ENCODE measurements at places on chromosomes 11 and 22.

DNA sequence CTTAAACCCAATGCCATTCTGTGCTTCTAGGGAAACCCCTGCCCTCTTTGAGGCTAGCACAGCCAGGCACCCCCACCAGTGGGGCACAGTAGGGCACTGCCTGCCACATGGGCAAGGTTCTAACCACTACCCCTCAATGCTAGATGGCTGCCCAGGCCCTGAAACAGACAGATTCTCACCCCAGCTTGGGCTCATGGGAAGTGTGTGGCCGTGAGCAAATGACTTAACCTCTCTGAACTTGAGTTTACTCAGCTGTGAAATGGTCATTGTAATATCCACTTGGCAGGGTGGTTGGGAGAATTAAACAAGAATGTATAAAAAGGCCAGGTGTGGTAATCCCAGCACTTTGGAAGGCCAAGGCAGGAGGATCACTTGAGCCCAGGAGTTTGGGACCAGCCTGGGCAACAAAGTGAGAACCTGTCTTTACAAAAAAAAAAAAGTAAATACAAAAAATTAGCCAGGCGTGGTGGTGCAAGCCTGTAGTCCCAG, 22.4 kb downstream of the C22orf23 start:
- no peak for DNase-seq

DNA sequence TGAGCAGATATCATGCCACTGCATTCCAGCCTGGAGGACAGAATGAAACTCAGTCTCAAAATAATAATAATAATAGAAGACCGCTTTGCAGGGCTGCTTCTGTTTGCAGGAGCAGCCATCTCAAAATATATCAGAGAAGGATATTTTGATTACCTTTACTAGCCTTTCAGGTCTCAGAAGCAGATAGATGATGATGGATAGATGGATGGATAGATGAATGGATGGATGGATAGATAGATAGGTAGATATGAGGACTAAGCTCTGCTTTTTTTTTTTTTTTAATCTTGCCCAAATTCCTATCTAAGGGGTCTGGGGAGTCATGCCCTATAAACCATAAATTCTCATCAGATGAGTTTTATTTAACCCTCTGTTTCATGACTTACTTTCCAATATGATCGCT, 18.5 kb downstream of the APOBEC3H start:
- no peak for DNase-seq

GRCh38 chr11:117826190-117826570, 1.6 kb upstream of the FXYD2 start:
- DNase-seq = no peak

- DNase-seq = no peak
Observed at GRCh38 chr22:41070665-41071331, 21.6 kb upstream of the EP300 start.

DNA sequence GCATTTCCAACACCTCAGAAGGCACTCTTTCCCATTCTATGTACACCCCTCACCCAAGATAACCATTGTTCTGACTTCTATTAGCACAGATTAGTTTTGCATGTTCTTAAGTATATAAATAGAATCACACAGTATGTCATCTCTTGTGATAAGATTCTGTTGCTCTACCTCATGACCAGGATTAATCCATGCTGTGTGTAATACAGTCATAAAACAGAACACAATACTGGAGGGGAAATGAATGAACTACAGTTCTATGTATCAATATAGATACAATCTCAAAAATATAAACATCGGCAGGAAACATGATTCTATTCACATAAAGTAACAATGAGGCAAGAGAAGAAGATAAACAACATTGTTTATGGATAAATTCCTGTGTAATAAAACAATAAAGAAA, 151.5 kb downstream of the ATG16L2 start:
- DNase-seq = no peak

GRCh38 chr22:17407643-17408042, 38.4 kb downstream of the CECR2 start:
- no peak for DNase-seq

DNA sequence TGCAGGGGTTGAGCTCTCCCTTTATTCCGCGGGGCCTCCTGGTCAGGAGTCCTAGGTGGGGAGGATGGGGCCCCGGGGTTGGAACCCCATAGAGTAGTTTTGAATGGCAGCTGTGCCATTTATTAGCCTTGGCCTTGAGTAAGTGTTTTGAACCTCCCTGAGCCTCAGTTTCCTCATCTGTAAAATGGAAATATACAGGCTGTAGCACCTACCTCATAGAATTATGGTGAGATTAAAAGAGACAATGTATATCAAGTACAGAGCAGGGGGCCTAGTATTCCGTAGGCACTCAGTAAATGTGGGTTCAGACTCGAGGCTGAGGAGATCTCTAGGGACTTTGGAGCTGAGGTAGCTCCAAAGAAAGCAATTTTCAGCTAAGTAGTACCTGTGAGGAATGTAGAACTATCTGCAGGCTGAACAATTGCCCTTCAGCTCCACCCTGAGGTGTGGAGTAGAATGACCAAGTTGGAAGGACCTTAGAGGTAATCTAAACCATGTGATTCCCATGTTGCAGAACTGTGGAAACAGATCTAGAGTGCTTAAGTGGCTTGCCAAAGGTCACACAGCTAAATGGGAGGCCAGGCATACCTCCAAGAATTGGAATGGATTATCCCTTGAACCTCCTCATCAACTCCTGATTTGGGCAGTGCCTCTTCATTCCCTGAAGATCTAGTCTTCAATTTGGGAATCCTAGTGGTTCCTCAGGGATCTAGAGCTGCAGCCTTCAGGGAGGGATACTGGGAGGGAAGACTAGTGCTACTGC, 682 bp downstream of the PGAP2 start:
- no peak for DNase-seq

GRCh38 chr11:116557282-116557681, 215.5 kb downstream of the BUD13 start:
- DNase-seq = no peak

- DNase-seq = no peak
Observed at GRCh38 chr22:38866399-38867123, 5.5 kb downstream of the CBX6 start.
